Epithelial cell of umbilical artery (primary cell): ENCODE measurements at places on chromosomes 2 and 18. TPM values are rescaled to one million over a fixed set of nuclear protein-coding genes. Genes with fewer than 3 reads are reported as not detected.

ACOXL gene
- total RNA-seq = not detected in 2 replicates

NT5DC4 gene
- not detected in 2 replicates for total RNA-seq

SPEG gene
- total RNA-seq = 0.30 and 0.32 TPM in 2 replicates

SLC8A1 gene
- total RNA-seq = 5.2 and 18.2 TPM in 2 replicates
